ENCODE measurements at places on chromosomes 2 and 18.

- DNase-seq: no peak
Observed at GRCh38 chr2:62489162-62489561, 16.8 kb downstream of the TMEM17 start.

GRCh38 chr2:100796499-100797100, 23.3 kb upstream of the NPAS2 start:
- DNase-seq: no peak

- DNase-seq: no peak
Observed at GRCh38 chr2:128746356-128746755, 427.7 kb upstream of the HS6ST1 start.

- no peak for DNase-seq
Observed at GRCh38 chr2:142222715-142223114, 91.9 kb upstream of the LRP1B start.

DNA sequence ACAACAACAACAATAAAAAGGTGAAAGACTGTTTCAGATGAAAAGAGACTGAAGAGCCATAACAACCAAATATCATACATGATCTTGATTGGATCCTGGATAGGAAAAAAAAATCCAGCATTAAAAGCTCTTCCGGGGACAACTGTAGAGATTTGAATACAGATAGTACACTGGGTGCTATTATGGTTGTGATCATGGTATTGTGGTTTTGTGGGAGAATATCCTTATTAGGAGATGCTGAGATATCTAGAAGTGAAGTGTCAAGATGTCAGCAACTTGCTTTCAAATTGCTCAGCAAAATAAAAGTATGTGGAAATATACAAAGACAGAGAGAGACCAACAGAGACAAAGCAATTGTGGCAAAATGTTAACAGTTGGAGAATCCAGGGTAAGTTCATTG, 15.5 kb upstream of the SPATA3 start:
- no peak for DNase-seq

GRCh38 chr2:18597618-18598017, 8.2 kb upstream of the NT5C1B start:
- DNase-seq: no peak

DNA sequence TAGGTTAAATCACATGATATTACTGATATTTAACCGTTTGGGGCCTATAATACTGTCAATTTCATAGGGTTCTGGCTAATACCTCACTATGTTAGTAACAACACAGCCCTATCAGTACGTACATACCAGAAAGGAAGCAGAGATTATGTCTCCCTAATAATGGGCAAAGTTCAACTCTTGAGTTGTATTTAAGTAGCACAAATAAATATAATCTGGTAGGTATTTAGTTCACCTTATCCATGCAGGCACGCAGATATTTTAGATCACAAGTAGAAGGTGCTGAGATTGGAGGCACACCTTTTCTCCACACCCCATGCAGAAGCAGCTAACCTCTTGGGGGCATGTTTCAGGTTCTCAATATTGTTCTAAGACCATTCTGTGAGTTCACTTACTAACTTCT, 118.9 kb downstream of the IRS1 start:
- no peak for DNase-seq

- DNase-seq: no peak
Observed at GRCh38 chr2:64952096-64952495, 37.1 kb upstream of the SLC1A4 start.

DNA sequence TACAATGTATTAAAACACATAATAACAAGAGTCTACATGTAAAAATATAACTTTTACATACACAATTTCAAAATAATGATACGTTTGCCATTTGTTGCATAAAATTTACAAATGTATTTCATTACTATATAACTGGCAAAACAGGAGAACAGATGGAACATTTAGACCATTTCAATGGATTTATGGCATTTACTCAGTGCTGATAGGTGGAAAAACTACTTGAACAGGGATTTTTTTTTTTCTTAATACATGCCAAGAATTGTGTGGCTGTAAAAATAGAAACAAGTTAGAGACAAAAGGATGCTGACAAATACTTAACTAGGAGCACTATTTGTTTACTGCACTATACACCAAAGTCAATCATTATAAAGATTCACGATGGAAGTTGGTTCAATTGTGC, 266.8 kb upstream of the CCDC68 start:
- DNase-seq: no peak

DNA sequence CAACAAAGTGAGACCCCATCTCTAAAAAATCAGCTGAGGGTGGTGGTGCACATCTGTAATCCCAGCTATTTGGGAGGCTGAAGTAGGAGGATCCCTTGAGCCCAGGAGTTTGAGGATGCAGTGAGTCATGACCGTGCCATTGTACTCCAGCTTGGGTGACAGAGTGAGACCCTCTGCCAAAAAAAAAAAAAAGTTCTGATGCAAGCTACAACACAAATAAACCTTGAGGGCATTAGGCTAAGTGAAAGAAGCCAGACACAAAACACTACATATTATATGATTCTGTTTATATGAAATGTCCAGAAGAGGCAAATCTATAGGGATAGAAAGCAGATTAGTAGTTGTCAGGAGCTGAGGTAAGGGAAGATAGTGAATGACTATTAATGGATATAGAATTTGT, 13.0 kb downstream of the YWHAQ start:
- no peak for DNase-seq

DNA sequence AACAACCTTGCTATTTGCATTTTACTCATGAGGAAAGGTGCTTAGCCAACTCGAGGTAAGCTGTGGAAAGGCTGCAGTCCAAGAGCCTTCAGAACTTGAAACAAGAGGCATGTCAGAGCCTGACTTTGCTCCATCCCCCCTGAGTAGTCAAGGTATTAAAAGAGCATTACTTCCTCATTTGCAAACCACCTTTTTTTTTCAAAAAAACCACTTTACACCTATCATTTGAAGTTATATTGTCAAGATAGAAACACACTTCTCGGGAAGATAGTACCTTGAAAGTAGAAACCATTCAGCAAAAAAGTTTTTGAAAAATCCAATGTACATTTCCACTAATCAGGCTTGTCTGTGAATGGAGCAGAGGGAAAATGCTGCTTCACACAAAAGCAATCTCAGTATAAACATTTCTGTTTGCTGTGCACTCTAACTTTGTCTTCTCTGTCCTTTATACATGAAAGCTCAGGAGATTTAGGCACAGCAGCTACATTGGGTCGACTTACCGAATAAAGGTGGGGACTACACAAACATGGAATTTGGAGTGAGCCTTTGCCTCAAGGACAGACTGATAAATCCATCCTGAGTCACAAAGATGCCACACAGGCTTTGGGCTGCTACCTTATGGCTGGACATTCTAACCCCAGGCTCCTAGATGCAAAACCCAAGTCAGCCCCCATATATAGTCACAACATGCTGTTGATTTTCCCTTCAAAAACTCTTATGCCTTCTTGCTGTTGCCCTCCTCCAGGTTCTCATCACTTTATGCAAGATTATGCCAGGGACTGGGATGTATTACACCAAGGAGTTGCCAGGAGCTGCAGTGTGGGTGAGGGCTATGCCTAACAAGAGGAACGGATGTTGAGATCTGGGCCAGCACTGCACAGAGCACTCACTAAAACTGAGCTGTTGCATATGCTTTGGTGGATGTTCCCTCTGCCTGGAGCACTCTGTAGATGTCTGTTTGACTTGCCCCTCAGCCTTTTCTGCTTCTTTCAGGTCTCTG, 41.4 kb upstream of the EML4 start:
- DNase-seq: peak; percentile 45

DNA sequence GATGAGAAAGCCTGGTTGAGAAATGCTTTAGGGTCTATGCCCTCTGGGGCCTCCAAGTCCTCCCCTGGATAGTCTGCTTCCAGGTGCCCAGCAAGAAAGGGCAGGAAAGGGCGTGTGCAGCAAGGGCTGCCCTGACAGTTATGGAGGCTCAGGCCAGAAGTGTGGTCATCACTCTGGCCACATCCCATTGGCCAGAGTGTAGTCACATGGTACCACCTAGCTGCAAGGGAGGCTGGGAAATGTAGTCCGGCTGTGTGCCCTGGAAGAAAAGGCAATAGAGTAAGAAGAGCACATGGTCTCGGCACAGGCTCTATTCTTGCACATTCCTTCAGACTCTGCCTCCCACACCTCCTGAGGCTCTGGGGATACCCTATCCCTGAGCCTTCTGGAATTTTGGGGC, 35.7 kb downstream of the ODC1 start:
- DNase-seq: peak; percentile 66

- no peak for DNase-seq
Observed at GRCh38 chr2:232883116-232883721, 13.2 kb downstream of the SNORC start.

DNA sequence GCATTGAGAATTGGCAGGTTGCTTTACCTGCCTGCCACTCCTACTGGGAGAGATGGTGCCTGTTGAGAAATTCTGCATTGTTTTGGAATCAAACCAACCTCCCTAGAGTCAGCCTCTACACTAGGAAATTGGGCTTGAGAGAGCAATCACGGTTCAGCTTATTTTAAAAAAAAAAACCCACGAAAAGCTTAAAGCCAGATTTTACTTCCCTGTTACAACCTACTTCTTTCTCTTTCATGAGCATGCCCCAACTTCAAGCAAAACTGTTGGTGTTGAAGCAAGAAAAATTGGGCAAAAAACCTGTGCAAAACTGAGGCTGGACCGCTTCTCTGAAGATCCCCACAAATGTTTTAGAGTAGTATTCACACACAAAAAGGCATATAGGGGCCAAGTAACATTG, 134.6 kb upstream of the ZEB2 start:
- no peak for DNase-seq

DNA sequence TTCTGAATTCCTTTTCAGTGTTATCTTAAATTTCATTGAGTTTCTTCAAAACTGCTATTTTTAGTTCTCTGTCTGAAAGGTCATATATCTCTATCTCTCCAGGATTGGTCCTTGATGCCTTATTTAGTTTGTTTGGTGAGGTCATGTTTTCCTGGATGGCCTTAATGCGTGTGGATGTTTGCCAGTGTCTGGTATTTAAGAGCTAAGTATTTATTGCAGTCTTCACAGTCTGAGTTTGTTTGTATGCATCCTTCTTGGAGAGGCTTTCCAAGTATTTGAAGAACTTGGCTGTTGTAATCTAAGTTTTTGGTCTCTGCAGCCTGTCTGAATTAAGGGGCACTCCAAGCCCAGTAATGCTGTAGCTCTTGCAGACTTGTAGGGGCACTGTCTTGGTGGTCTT, 249.3 kb downstream of the ZNF385B start:
- no peak for DNase-seq

GRCh38 chr2:150625303-150625702, 137.8 kb upstream of the RND3 start:
- DNase-seq: no peak

- DNase-seq: no peak
Observed at GRCh38 chr2:20674974-20675679, 8.2 kb downstream of the GDF7 start.

- no peak for DNase-seq
Observed at GRCh38 chr2:191384829-191385228, 139.6 kb downstream of the MYO1B start.

DNA sequence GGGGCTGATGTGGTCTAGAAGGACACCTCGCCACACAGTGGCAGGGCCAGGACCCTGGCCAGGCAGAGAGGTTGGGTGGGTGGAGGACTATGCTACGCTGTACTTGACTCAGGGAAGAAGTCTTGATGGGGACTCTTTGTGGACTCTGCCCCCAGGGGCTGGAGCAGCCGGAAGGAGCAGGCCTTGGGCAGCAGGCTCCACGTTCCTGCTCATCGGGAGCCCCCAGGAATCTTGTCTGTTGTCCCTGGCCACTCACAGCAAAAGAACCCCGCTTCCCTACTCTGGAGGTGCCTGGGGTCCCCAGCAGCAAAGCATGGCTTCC, 79.0 kb downstream of the POLR1A start:
- no peak for DNase-seq

DNA sequence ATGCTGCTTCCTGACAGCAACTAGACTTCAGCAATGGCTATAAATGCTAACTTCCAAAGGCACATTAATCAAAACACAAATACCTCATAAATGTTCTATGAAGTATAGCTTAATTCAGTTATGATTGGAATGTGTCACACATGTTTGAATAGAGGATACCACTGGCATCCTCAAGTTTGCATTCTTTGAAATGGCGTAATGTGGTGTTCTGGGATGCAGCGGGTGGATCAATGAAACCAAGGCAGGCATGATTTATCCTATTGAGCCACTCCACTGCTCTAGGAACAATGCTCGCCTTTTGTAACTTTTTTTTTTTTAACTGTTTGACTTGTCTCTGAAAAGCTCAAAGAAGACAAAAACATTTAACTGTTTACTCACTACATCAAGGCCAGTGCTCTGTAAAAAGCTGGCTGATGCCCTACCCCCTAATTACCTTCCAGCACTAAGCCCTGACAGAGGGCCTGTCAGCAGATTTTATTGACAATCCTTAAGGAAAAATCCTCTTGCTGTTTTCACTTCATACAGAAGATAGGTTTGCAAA, 278.8 kb upstream of the SESTD1 start:
- no peak for DNase-seq

DNA sequence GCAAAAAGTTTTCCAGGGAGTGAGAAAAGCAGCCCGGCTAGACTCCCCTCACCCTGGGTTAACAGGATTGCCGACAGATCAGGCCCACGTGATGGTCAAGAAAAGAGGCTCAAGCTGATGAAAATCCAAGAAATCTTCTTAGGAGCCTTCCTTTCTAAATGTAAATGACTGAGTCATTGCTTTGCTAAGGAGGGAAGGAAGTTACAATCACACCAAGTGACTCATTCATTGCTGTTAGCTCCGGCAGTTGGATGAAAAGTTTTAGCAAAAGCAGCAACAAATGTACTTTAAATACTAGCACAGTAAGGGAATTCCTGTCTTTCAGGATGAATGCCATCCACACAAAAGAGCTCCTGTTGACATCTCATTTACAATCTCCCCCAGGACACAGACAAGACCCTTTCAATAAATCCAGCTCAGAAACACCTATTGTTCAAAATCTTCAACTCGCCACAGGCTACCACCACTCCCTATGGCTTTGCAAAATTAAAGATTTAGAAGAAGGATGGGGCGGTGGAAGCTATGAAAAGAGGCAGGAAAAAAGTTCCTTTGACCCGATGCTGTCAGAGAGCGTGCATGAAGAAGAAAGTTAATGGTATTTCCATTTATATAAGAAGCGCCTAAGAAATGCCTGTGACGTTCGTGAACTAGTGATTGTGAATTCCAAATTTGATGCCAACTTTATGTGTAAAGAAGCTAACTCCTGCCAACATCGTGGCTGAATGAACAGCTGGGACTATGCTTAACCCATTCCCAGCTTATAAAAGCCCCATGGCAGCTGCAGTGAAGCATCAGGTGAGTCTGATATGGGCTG, 153.7 kb downstream of the TGIF1 start:
- DNase-seq: no peak

DNA sequence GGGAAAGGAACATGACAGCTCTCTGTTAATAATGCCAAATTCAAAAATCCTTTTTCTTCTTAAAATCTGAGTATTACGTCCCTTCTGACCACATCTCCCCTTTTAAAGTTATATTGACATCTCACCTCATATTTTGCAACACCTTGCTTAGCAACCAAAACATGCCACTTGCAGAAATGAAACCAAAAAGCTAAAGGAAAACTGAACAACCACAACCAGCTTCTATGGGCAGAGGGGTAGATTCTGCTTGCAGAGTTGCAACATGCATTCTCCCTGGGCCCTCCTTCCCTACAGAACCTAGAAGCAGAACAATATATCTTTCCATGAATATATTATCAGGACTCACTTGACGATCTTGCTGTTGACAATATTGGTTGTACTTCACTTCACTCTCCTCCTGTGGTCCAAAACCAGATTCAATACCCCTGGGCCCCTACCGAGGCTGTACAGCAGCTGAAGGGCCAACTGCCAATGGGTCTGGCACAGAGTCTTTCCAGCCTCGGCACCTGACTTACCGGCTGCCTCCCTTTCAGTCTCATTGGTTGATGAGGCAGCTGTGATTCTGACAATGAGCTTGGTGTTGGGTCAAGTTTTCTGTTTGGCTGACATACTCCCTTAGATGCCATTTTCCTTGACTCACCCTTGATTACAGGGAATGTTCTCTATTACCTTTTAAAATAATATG, 616.6 kb downstream of the ZEB2 start:
- DNase-seq: no peak

Data from GM10248 (cell line).